ENCODE measurements at places on chromosomes 3 and 15.

DNA sequence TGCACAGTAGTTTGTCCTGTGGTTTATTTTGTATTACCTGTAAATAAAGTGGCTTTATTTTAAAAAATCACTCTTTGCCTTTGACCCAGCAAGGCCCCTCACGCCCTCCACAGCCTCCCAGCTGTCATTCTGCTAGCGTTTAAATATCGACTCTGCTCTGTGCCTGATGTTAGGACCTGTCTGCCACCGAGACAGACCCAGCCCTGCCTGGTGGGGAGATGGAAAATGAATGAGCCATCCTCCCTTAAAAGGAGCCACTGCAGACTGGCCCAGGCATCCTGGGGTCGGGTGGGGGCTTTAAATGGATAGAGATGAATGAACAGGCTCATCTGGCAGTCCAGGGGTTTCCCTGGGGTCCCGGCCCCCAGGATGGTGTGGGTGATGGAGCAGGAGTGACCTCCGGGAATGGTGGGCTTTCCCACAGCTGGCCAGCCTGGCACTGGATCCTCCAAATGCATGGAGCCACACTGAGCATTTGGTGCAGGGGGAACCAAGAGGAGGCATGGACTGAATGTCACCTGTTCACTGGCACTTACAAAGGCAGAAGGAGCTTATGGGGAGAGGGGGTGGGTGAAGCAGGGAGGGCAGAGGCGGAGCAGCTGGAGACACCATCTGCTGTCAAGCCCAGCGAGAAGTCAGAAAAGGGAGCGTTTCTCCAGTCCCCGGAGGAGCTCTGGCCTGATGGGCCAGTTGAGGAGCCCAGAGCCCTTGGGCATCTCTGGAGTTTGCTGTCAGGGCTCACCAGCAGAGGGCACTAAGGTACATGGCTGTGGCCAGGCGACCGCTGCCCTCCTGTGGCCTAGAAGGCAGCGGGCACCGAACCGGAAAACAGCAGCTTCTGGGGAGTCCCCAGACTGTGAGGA lies 11.9 kb downstream of the GRM2 start:
- peak; percentile 24 for DNase-seq

DNA sequence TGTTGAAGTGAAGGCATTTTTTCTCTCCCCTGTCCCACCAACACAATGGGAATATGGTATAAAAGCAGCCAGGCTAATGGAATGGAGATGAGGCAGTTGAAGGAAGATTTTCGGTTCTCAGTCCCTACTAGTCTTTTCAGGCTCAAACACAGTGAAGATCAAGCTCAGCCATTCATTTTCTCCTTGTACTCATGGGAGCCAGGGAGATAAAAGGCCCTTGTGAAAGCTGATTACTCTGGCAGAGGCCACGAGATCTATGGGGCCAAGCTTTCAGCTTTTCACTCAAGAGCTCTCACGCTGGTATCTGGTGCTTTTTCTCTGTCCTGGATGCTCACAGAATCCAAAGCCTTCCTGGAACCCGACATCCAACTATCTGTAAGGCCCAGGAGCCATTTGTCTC lies 14.5 kb upstream of the FAN1 start:
- DNase-seq, result no peak

GRCh38 chr3:71585887-71586809 lies 2.6 kb upstream of the FOXP1 start:
- DNase-seq, result peak; percentile 68

DNA sequence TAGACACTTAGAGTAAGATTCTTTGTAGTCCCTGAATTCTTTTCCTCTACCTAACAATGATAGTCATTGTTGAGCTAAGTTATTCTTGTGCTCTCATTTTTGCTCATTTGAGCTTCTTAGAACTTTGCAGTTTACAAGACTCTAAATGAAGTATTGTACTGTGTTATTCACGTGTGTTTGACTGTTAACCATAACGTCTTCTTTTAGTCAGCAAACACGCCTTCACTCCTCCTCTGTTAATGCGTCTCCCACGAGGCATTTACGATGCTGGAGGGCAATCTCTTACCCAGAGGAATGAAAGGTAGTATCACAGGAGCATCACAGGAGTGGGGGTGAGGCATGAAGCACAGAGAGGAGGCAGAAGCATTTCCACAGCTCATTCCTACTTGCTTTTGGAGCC lies 14.8 kb upstream of the P2RY14 start:
- DNase-seq, result no peak

GRCh38 chr3:71680603-71681002 lies 44.6 kb downstream of the EIF4E3 start:
- DNase-seq, result no peak

DNA sequence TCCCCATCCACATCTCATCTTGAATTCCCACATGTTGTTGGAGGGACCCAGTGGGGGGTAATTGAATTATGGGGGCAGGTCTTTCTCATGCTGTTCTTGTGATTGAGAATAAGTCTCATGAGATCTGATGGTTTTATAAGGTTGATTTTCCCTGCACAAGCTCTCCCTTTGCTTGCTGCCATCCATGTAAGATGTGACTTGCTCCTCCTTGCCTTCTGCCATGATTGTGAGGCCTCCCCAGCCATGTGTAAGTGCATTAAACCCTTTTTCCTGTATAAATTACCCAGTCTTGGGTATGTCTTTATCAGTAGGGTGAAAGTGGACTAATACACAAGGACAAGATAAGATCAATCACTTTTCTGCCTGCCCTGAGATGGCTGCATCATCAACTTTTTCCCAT lies 5.8 kb upstream of the CCK start:
- DNase-seq, result no peak

- DNase-seq, result peak; percentile 68
Observed at GRCh38 chr3:128278761-128279600, 125.7 kb downstream of the EEFSEC start.

DNA sequence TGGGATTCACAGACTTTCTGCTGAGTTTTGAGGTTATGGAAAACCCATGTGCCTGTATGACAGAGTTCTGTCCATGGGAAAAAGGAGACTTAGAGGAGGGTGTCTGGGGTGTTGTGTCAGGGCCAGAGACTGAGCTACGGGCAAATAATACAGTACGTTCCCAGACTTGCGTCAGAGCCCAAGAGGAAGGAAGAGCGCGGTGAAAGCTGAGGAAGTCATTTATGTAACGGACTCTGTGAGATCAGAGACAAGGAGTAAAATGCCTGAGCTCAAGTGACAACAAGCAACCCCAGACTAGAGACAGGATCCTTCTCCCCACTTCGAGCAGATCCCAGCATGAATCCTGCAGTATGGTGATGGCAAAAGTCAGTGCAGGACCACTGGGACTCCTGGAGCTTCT lies 368.6 kb upstream of the MCTP2 start:
- peak; percentile 0 for DNase-seq

- no peak for DNase-seq
Observed at GRCh38 chr3:13841826-13842225, 38.0 kb downstream of the WNT7A start.

DNA sequence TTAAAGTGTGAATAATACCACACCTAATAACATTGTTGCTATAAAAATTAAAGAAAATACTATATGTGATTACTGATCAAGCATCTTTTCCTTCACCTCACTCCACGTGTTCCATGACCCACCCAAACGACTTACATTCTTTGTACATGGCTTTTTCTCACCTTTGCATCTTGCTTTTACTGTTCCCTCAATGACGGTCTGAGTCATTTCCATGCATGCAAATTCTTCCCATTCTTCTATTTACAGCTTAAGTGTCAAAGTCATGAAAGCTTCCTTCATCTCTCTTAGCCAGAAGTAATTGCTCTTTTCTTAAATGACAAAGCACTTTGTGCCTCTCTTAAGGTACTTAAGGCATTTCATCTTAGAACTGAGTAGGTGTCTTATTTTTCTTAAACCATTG lies 64.0 kb downstream of the GREM1 start:
- no peak for DNase-seq

Measured in G401 (cell line).